Gastrocnemius medialis (tissue), 4 donors: ENCODE measurements at places on chromosomes 2 and 18.

DNA sequence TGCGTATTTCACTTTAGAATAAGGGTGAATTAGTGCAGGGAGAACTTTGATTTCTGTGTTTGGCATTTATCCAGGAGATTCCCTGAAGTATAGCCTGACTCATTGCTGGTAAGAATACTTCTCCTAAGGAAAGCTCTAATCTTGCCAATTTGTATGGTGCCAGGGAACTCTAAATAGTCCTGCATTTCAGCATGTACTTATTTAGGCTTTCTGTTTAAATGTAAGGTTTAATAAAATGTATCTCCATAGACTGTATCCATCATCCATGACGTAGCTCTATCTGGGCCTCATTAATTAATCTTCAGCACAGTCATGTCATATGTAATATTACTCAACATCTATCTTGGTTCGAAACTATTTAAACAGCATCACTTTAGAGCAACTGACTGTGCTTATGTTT is 127.7 kb downstream of the DOK6 start:
- DNase-seq, result no peak

DNA sequence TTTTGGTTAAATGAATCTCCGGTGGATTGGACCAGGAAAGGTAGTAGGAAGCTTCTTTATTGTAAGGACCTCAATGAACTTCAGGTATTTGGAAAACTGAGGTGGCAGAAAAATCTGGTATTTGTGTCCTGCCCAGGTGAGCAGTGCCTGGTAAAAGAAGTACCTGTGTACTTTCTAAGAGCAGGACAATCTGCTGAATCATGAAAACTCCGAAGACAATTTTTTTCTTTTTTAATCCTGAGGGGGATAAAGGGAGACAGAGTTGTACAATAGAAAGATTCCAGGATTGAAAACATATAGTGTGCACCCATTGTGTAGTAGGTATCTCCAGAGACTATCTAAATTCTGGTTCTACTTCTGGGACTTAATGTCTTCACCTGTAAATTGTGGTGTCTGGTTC is 191.8 kb upstream of the SPOPL start:
- no peak for DNase-seq

- no peak for DNase-seq
These were observed 291.2 kb downstream of the MYT1L start for GRCh38 chr2:2039826-2040225.

- DNase-seq, result no peak
These were observed 167.4 kb upstream of the MAP3K20 start for GRCh38 chr2:172908275-172908674.

- no peak for DNase-seq
These were observed 41.1 kb upstream of the GALNT5 start for GRCh38 chr2:157216286-157216965.

DNA sequence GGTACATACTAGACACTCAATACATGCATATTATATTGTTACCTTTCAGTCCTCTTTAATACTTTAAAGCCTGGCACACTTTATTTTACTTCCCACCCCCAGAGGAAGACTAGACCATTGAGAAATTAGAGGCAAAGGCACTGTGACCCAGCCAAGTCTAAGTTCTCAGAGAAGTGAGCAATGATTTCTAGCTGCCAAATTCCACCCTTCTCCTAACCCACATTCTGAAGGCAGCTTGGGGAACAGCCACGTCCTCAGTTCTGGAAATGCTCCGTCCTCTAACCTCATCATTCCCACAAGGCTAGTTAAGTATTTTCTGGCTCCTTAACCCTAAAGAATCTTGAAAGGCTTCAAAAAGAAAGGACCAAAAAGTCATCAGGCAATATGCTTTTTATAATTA is 86.6 kb downstream of the COL5A2 start:
- peak; percentile 31 for DNase-seq

DNA sequence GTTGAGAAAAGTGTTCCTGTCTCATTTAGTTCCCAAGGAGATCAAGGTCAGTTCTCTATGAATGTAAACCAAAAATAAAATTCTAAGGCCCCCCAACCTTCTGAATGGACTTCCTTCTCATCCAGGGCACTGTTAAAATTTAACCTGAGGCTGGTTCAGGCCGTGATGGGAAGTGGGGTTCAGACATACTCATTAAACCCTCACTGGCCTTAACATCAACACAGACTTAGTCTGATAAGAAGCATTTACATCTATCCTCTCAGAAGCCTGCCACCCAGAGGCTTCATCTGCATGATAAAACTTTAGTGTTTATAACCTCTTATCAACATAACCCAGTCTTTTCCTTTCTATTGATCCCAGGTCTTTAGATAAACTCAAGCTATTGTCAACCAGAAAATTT is 22.4 kb downstream of the ITSN2 start:
- no peak for DNase-seq

GRCh38 chr2:239693330-239693729 is 292.5 kb upstream of the HDAC4 start:
- DNase-seq, result no peak
